ENCODE measurements at places on chromosomes 13 and 19. TPM values are rescaled to one million over a fixed set of nuclear protein-coding genes. Genes with fewer than 3 reads are reported as not detected.

GRCh38 chr19:28140201-28140600 lies 1072.8 kb downstream of the UQCRFS1 start:
- no peak for DNase-seq

OR7C1 gene
- not detected for total RNA-seq

GRCh38 chr13:41812851-41813250 lies 148.1 kb downstream of the VWA8 start:
- no peak for DNase-seq

- peak; percentile 21 for DNase-seq
Observed at GRCh38 chr13:36919171-36919832, 736 bp downstream of the SMAD9 start.

MYH14 gene
- total RNA-seq = not detected

DNA sequence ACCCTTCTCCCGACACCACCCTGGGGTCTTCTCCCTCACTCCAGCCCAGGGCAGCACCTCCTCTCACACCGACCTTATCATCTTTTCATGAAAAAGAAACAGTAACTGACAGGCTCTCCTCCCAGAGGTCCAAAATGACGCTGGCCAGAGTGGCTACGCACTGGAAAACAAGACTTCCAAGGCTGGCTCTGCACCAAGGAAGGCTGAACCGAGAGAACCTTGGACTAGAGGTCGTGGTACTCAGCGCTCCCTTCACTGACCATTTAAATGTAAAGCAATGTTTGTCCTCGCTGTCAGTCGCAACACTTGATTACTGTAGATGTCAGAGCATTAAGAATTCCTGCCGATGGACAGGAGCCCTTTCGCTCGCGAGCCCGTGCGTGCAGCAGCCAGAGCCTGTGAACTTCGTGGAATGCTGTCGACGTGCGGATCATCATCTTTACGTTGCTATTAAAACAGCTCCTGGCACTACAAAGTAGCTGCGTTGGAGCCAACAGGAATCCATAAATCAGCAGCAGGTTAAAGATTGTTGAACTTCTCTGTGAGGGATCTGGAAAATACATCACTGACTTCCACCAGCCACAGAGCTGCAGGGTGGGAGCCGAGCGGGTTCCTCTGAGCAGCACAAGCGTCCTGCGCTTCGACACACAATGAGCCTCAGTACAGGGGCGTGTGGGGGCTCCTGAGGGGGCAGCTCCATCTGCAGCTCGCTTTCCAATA lies 125.5 kb upstream of the MCF2L start:
- DNase-seq = no peak

All from activated naive CD4-positive, alpha-beta T cell treated with anti-CD3 and anti-CD28 coated beads, Interleukin-2, amount 50 U/mL, for 72 hours (primary cell).